ENCODE measurements at places on chromosomes 6 and 20.

DNA sequence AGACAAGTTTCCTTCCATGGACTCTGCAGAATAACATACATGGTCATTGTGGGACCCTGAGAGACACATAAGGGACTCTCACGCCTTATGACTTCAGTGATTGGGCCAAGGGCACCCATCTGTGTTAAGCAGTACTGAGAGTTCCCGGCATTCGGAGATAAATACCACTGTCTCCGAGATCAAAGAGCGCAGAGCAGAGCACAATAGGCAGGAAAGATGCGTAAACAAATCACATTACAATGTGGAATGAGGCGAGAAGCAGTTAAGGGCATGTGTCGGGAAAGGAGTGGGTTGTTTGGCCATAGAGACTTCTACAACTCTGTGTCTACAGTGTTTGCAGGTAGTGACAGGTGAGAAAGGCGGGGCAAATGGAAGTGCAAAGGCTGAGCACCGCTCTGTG is 57.6 kb downstream of the NRSN1 start:
- DNase-seq = no peak

DNA sequence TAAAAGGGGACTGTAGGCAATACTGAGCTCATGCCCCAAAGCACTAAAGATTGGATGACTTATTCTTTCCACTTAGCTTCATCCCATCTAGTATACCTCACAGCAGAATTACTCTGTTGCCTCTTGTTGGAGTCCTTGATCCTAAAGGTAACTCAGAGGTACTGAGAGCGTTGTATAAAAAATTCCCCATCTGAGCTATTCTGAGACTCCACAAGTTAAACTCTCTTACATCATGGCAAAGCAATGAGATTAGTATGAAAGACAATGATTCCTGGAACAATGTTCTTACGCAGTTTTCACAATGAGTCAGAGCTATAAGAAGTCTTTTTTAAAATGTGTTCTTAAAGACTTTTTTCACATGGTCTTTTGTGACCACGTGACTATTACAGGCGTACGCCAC is 370.1 kb downstream of the ADGRB3 start:
- DNase-seq = no peak

DNA sequence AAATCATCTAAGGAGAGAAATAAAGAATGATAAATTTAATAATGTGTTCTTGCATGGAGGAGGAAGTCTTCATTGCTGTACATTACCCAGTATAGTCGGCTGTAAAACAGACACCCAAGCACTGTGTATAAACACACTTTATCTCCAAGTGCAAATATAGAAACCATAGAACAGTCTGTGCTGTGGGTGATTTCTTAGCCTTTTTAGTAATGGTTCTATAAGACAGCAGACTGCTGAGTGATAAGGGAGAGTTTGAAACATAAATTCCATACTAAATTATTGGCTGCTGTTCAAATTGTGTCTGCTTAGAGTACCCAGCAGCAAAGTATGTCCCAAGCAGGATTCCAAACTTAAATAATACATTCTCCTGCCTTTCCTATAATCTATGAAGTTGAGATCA is 4.6 kb downstream of the FILIP1 start:
- no peak for DNase-seq

DNA sequence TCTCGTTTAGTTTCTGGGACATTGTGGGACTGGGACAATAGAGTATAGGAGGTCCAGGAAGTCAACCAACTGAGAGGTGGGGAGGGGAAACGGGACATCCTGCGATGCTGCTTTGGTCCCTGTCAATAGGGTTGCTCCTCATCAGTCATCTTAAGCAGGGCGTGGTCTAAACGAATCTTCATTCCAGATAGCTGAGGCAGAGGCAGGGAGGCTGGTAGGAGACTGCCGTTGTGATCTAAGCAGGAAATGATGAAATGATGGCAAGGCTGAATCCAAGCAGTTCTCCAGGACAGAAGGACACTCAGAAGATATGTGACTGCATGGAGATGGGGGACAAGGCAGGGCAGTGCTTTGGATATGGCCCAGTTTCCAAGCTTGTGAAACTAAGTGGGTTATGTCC is 953.4 kb downstream of the KIF16B start:
- DNase-seq = no peak

- no peak for DNase-seq
Measured at GRCh38 chr6:145814035-145814500, 527 bp downstream of the FBXO30 start.

- no peak for DNase-seq
Measured at GRCh38 chr6:53216301-53216700, 67.7 kb upstream of the GCM1 start.

GRCh38 chr20:64102647-64103354 is 4.6 kb downstream of the NPBWR2 start:
- no peak for DNase-seq
